ENCODE measurements at places on chromosomes 2 and 18.
A peak's percentile ranks its signal among the peaks of the same experiment; 100 is the strongest.

- peak; percentile 7 for DNase-seq
Measured at GRCh38 chr2:128232965-128233789, 85.5 kb downstream of the HS6ST1 start.

DNA sequence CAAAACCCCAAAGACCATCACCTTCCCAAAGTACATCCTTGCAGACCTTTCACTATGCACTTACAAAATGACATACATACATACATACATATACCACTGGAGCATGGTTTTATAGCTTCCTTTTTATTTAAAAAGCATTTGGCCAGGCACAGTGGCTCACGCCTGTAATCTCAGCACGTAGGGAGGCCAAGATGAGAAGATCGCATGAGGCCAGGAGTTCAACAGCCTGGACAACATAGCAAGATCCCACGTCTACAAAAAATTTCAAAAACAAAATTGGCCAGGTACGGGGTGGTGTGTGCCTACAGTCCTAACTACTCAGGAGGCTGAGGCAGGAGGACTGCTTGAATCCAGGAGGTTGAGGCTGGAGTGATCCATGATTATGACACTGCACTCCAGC, 29.9 kb upstream of the ADAM17 start:
- no peak for DNase-seq

DNA sequence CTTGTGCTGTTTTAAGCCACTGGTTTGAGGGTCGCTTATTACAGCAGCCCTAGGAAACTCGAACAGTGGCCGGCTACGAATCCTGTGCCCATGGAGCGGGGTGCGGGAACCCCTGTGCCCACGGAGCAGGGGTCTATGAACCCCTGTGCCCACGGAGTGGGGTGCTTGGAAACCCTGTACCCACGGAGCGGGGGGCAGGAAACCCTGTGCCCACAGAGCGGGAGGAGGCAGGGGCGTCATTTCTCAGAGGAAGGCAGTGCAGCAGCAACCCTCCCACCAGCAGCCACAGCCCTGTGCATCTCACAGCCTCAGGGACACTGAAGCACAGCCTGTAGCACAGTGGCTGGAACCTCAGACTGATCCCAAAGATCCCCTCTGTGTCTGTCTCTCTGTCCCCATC, 34.2 kb upstream of the GPC1 start:
- no peak for DNase-seq

DNA sequence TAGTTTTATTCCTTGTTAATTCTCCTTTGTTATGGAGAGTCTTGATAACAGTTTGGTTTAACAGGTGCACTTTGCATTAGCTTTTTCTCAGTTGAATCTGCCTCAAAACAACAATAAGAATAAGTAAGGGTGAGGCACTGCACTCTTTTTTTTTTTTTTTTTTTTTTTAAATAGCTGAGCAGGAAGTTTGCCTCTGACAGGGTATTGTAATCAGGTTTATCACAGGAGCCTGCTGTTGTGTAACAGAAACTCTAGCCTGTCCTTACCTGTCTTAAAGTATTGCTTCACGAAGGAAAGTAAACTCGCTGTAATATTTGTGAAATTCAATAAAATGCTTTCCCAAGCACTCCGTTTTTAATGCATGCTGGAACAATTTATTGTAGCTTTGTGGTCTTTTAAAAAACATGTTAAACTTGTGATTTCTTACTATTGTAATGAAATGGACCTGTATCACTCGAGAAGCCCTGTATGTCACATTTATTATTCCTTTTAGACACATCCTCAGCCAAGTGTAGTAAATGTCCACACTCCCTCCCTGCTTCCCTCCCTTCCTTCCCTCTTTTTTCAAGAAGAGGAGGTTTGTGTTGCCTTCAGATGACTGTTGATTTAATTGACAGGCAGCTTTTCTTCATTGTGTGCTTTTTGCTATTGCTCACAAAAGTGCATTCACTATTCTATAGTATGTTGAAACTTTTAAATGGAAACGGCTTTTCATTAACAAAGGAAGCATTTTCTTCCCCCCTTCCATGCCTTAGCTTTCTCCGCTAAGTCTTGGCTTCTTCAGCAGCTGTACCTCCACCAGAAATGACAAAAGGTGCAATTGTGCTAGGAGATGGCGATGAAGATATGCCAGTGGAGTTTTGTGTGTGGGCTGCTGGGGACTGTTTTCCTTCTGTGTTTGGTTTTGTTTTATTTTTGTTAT, 52.7 kb downstream of the TAF1B start:
- no peak for DNase-seq

- no peak for DNase-seq
Measured at GRCh38 chr2:77602771-77603170, 80.6 kb upstream of the LRRTM4 start.

DNA sequence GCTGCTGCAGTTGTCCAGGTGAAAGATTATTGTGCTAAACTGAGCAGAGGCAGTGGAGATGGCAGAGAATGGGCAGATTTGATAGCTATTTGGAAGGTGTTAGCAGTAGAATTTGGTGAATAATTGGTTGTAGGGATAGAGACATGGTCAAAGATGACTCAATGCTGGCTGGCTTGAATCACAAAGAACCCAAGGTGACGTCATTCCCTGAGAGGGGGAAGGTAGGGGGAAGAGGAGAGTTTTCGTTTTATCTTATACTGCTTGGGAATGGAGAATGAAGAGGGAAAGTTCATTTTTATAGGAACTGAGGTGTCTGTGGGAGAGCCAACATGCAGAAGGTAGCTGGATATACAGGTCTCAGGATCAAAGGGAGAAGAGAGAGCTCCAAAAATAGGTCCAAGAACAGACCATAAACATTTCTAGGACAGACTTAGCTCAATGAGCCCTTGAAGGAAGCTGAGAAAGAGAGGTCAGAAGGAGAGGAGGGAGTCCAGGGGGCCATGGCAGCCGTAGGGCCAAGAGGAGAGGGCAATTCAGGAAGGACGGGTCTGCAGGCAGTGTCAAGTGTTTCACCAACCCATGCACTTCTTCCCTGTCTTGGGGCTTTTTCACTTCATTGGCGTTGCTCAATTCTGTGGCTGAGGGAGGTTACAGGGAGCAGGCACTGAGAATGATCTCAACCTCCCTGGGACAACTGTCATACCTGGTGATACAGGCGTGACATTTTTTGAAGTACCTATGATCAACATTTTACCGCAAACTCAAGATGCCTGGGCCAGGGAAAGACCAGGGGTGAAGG, 281.3 kb downstream of the TDRD15 start:
- no peak for DNase-seq

GRCh38 chr2:160114020-160114419, 51.6 kb upstream of the PLA2R1 start:
- DNase-seq = no peak

DNA sequence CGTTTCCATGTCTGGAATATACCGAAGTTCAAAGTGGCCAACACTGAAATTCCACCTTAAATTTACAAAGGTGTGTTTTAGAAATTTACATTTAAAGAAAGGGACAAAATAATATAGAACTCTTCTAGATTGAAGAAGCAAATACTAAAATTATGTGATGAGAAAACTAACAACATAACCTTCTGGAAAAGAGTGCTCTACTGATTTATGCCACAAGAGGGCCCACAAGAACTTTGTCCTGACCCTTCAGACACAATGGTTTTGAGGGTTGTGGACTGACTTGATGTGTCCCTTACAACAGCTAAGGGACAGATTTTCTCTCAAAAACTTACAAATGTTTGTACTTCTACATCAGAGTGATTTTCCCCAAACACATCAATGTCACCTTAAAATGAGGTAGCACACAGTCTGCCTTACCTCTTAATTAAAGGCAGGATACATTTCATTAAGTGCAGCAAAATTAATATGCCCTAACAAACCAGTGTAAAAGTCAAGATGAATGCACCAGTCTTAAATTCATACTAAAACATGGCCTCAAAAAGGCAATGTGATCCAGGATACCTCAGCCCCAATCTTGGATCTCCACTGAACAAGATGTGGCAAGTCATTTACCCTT, 36.2 kb downstream of the EIF2AK3 start:
- DNase-seq = peak; percentile 12

GRCh38 chr2:24209389-24210105, 34.7 kb downstream of the FAM228A start:
- no peak for DNase-seq

GRCh38 chr2:208222351-208222750, 32.5 kb downstream of the IDH1 start:
- DNase-seq = no peak

DNA sequence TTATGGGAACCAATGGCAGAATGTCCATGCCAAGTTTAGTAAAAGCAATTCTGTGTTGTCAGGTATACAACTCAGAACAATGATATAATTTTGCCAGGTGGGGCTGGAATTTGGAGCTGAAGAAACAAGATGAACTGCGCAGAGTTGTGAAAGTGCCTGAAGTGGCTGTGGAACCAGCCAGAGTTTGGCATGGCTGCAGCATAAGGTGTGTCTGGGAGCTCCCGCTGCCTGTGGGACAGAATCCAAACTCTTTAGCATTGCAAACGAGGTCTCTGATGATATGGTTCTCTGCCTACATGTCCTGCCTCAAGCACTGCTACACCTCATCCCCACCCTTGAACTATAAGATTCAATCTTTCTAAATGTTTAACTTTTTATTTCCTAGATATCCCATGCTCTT, 909.7 kb downstream of the EPHA4 start:
- DNase-seq = no peak

DNA sequence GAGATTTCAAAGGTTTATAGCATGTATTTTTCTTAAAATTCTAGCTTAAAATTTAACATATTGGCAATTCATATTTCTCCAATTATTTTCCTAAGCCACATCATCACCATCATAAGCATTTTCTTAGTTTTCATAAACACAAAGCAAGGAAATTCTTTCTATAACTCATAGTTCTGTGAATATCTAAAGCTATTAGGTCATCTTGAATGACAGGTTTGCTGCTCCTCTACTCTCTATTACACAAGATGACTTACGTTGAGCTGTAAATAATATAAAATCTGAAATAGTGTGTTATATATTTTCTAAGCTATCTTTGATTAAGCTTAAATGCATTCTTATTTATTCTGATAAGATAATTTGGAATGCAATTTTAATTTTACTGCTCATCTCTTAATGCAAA, 984.6 kb upstream of the CNTNAP5 start:
- DNase-seq = no peak

DNA sequence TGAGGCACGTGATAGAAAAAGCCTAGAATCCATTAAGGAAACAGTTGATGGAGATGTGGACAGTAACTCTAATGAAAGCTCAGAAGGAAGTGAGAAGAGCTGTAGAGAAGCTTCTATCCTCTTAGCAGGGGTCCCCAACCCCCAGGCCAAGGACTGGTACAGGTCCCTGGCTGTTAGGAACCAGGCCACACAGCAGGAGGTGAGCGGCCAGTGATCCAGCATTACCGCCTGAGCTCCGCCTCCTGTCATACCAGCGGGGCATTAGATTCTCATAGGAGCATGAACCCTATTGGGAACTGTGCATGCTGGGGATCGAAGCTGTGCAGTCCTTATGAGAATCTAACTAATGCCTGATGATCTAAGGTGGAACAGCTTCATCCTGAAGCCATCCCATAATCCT, 8.7 kb upstream of the IMP4 start:
- DNase-seq = no peak

- no peak for DNase-seq
Measured at GRCh38 chr2:180849851-180850250, 130.6 kb upstream of the UBE2E3 start.

- DNase-seq = no peak
Measured at GRCh38 chr2:1887915-1888314, 143.6 kb upstream of the PXDN start.
